Cerebellar nuclear complex (tissue), 1 donor: ENCODE measurements at places on chromosomes 16 and 17.

DNA sequence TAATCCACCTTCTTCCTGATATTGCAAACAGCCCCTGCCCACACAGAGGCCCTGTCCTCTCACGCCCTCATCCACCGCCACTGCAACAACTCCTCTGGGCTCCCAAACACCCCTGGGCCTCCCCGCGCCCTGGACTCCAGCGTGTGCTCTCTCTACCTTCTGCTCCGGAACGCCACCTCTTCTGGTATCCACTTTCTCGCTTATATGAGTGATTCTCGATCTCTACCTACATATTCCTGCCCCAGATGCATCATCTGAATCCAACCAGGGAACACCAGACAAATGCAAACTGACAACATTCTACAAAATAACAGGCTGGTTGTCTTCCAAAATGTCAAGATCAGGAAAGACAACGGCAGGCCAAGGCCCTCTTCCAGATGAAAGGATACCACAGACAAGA, 19.0 kb downstream of the CAMKK1 start:
- DNase-seq, result no peak

DNA sequence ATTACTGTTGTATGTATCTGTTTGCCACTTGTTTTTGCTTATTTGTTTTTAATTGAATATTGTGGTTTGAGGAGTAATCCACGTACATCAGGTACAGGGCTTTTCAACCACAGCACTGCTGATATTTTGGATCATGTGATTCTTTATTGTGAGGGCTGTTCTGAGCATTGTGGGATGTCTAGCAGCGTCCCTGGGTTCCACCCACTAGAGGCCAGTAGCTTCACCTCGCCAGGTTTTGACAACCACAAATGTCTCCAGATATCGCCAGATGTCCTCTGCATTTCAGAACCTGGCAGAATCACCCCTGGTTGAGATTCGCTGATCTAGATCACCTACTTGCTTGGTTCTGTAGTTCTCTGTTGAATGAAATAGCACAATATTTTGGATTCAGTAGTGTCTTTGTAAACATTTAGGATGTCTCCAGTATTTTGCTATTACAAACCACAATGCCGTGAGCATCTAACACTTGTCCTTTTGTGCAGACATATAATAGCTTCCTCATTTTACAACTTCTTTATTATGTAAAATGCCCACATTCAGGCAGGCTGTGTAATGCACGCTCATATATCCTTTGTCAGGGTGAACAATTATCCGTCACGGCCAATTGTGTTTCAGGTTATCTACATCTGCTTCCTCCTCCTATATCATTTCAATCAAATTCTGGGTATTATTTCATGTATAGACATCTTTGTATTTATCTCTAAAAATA, 380.3 kb downstream of the SNX29 start:
- DNase-seq, result no peak

DNA sequence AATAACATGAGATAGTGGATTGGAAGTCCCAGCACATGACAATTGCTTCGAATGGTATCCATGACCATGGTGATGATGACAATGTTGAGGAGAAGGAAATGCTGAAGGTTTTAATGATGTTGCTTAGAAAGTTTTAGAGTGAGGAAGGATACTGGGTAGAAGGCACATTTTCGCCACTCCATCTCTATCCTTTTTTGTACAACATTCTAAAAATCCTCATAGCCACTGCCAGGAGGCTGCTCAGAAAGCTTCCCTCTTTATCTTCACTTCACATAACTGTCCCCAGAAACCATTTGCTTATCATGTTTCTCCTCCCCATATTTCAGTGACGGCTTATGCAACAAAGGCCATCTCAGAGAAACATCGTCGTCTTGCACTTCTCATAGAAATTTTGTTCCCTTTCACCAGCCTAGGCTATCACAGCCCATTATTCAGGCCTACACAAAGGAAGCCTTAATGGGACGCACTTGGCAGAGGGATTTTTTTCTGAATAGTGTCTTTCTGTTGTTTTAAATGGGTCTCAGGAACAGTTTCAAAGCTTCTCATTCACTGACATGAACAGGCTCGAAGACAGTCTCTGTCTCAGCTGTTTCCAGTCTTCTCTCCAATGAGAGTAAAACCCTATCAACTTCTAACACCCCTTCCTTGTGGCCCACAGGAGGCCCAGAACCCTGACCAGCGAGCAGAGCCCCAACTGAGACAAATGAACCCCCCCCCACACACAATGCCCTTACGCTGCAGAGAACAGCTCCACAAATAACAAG, 506.7 kb downstream of the HAPSTR1 start:
- no peak for DNase-seq

GRCh38 chr16:83176802-83177201, 550.0 kb downstream of the CDH13 start:
- DNase-seq, result no peak

DNA sequence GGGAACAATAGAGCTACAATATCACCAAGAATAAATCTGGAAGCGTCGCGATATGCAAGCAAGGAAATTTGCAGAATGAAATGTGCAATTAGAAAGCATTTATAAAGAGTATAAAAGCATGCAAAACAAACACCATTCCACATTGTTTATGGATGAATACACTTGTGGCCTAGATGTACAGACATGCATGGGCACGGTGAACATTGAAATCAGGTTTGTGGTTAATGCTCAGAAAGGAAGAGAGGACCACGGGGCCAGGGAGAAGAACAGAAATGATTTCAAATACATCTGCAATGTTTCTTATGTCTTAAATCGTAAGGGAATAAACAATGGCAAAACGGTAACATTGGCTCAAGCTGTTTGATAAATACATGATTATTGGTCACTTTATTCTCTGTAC, 235.9 kb downstream of the FOXL1 start:
- no peak for DNase-seq

GRCh38 chr17:72349491-72349995, 228.7 kb downstream of the SOX9 start:
- DNase-seq, result no peak

DNA sequence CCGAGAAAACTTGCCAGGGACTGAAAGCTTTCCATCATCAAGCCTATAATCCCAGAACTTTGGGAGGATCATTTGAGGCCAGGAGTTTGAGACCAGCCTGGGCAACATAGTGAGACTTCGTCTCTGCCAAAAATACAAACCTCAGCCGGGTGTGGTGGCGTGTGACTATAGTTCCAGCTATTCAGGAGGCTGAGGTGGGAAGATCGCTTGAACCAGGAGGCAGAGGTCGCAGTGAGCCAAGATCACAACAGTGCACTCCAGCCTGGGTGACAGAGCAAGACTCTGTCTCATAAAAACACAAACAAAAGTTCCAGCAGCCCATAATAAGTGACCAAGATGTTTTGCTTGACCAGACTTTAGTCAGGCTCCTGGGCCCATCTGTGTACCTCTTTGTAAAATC, 1.9 kb downstream of the MEAK7 start:
- DNase-seq, result no peak

GRCh38 chr16:20971401-20971800, 70.8 kb downstream of the LYRM1 start:
- DNase-seq, result no peak

- DNase-seq, result no peak
Measured at GRCh38 chr16:82987767-82988166, 361.0 kb downstream of the CDH13 start.

- no peak for DNase-seq
Measured at GRCh38 chr16:82192665-82193064, 22.6 kb upstream of the MPHOSPH6 start.

GRCh38 chr17:72125742-72126141, 4.9 kb downstream of the SOX9 start:
- no peak for DNase-seq

GRCh38 chr17:4948931-4949320, 596 bp upstream of the PFN1 start:
- no peak for DNase-seq
